ENCODE measurements at places on chromosomes 5 and 9. TPM values are rescaled to one million over a fixed set of nuclear protein-coding genes. Genes with fewer than 3 reads are reported as not detected.

SLC46A2 gene
- 4.1 TPM for total RNA-seq

ZFP2 gene
- 1.9 TPM for total RNA-seq

WNT8A gene
- total RNA-seq: not detected

SAPCD2 gene
- 20.7 TPM for total RNA-seq

FAM81B gene
- total RNA-seq: not detected

SLC36A2 gene
- not detected for total RNA-seq

OR1Q1 gene
- total RNA-seq: 0.42 TPM

TMEM8B gene
- 3.2 TPM for total RNA-seq

INSL4 gene
- total RNA-seq: not detected

CD14 gene
- 0.38 TPM for total RNA-seq

ENTREP1 gene
- total RNA-seq: not detected

C5orf24 gene
- 20.3 TPM for total RNA-seq

CCDC183 gene
- total RNA-seq: 0.36 TPM

LCP2 gene
- total RNA-seq: 306 TPM

TMEFF1 gene
- not detected for total RNA-seq

TNC gene
- total RNA-seq: not detected

CXXC5 gene
- 1.9 TPM for total RNA-seq

TOR4A gene
- total RNA-seq: 12.2 TPM

ORM2 gene
- not detected for total RNA-seq

FAM221B gene
- total RNA-seq: not detected

SARDH gene
- 9.5 TPM for total RNA-seq

ARL14EPL gene
- not detected for total RNA-seq

PRRC1 gene
- total RNA-seq: 51.3 TPM

MRRF gene
- total RNA-seq: 35.8 TPM

DND1 gene
- total RNA-seq: 5.0 TPM

PELO gene
- 7.7 TPM for total RNA-seq

LCN15 gene
- total RNA-seq: not detected

PRRX2 gene
- not detected for total RNA-seq

ZFAND5 gene
- total RNA-seq: 155 TPM

GDA gene
- not detected for total RNA-seq

UNC5A gene
- not detected for total RNA-seq

INSL6 gene
- total RNA-seq: not detected

STKLD1 gene
- 1.1 TPM for total RNA-seq

TRIM7 gene
- total RNA-seq: 4.0 TPM

DPYSL3 gene
- 0.11 TPM for total RNA-seq

THG1L gene
- total RNA-seq: 17.4 TPM

MCTP1 gene
- total RNA-seq: 1.9 TPM

STARD4 gene
- total RNA-seq: 17.1 TPM

FLT4 gene
- 6.0 TPM for total RNA-seq

PCDHGC4 gene
- not detected for total RNA-seq

GABRB2 gene
- total RNA-seq: not detected

MZB1 gene
- 70.6 TPM for total RNA-seq

IGFBPL1 gene
- not detected for total RNA-seq

OR1J2 gene
- not detected for total RNA-seq

PAIP1 gene
- total RNA-seq: 30.6 TPM
